Activated CD8-positive, alpha-beta T cell treated with anti-CD3 and anti-CD28 coated beads, Interleukin-2, amount 10 ng/mL, durations not matched to agents 7 days and 5 days (primary cell): ENCODE measurements at places on chromosomes 11 and 22.

GRCh38 chr11:58640386-58641023 is 18.0 kb downstream of the CNTF start:
- no peak for DNase-seq

DNA sequence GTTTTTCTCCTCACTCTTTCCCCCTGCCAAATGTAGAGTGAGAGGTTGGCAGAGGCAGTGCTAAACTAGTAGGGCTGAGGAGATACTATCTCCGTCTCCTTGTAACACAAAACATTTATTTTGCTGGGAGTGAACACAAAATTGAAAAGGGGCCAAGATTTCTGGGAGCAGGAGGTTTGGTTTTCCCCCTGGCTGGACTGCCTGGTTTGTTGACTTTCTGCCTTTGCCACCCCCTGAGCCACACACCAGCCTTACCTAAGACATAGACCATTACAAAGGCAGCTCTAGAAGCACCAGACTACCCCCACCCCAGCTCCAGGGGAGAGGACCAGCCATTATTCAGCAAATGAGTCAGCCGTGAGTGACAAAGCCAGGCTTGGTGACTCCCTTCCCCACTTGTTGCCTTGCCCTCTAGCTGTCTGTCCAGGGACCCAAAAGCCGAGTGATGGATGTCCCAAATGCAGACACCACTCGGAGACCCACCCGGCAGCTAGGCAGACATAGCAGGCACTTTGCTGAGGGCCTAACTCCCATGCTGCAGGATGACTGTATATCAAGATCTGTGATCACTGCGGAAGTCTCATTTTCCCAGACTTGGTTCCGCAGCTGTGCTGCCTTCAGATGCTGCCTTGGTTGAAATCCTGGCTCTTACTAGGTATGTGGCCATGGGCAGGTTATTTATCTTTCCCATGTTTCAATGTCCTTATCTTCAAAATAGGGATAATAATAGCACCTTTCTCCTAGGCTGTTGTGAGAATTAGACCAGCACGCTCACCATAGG is 17.7 kb upstream of the CDON start:
- DNase-seq = no peak

DNA sequence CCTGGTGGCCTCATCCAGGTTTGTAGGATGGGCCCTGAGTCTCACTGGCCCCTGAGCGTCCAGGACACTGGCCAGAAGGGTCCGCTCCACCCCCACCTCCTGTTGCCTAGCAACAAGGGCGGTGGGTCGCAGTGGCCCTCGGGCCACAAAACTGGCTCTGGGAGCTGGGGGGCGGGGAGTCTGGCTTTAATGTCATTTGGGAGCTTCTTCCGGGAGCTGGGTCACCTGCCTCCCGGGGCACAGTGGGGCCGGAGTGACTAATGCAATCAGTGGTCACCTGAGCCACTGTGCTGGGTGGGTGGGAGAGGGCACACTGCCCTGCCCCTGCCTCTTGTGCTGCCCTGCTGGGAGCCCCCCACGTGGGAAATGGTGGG is 2.6 kb downstream of the TH start:
- no peak for DNase-seq

GRCh38 chr22:47837703-47838102 is 1075.3 kb downstream of the TBC1D22A start:
- peak; percentile 22 for DNase-seq

GRCh38 chr11:92285776-92286175 is 61.2 kb downstream of the FAT3 start:
- DNase-seq = no peak

DNA sequence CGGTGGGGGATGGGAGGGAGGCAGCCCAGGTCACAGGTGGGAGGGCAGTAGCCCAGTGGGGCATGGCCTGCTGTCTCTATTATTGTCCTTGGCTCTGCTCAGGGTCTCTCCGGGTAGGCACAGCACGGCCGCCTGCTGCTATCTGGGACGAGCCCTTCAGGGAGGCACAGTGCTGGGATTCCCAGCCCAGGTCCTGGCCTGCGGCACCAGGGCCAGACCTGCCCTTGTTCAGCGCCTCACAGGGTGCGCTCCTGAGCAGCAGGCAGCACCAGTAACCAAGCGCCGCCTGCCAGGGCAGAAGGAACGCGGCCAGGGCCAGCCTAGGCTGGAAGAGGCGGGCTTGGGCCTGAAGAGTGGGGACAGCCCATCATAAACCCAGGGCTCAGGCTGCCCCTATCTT is 151.0 kb downstream of the MPPED1 start:
- no peak for DNase-seq

- no peak for DNase-seq
Observed at GRCh38 chr11:122232985-122233384, 117.0 kb upstream of the BLID start.

GRCh38 chr22:33209930-33210784 is 152.0 kb upstream of the SYN3 start:
- DNase-seq = peak; percentile 32

DNA sequence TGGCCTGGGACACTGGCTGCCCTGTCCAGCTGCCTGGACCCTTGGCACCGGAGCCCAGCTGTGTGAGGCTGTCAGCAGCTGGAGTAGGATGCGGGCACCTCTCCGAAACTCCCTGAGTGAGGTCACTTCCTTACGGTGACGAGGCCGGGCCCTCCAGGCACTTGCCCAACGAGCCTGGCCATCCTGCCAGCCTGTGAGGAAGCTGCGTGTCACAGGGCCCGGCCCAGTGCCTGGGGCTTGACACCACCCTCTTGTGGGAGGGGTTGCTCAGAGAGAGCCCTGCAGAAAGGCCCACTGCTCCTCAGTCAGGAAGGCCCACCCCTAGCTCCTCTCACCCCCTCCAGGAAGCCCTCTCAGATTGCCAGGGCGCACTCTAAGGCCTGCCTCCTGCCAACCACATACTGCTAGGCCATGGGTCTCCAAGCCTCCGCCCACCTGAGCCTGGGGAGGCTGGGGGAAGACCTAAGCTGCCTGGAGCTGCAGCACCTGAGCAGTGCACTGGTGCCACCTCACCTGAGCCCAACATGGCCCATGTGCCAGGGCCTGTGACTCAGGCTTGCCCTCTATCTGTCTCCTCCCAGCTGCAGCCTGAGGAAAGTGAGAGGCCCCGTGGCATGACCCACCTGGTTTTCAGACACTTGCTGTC is 4.3 kb upstream of the PHLDA2 start:
- DNase-seq = peak; percentile 81

- no peak for DNase-seq
Observed at GRCh38 chr22:37080438-37080837, 28.9 kb downstream of the KCTD17 start.

- no peak for DNase-seq
Observed at GRCh38 chr11:48025984-48026340, 45.6 kb downstream of the PTPRJ start.

DNA sequence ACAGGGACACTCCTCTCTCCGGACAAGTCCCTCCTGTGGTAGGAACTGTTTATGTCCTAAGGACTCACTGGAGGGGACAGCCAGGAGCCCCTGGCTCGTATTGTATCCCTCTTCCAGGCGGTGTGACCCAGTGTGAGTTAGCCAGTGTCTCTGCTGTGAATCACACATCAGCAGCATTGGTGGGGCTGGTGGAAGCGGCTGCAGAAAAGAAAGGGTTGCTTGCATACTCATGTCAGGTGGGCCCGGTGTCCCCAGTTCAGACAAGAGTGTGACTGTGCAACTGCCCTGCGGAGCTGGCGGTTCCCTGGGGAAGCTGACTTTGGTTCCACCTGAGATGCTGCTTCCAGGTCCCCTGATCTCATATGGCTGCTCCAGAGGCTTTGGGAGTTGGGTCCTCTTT is 99.4 kb downstream of the ZBTB16 start:
- no peak for DNase-seq

- no peak for DNase-seq
Observed at GRCh38 chr11:19332476-19332875, 91.7 kb upstream of the E2F8 start.

GRCh38 chr11:69245491-69246345 is 48.2 kb upstream of the MYEOV start:
- no peak for DNase-seq

GRCh38 chr11:31641477-31642062 is 132.0 kb downstream of the ELP4 start:
- DNase-seq = no peak

GRCh38 chr11:46513934-46514342 is 79.9 kb downstream of the AMBRA1 start:
- DNase-seq = no peak

DNA sequence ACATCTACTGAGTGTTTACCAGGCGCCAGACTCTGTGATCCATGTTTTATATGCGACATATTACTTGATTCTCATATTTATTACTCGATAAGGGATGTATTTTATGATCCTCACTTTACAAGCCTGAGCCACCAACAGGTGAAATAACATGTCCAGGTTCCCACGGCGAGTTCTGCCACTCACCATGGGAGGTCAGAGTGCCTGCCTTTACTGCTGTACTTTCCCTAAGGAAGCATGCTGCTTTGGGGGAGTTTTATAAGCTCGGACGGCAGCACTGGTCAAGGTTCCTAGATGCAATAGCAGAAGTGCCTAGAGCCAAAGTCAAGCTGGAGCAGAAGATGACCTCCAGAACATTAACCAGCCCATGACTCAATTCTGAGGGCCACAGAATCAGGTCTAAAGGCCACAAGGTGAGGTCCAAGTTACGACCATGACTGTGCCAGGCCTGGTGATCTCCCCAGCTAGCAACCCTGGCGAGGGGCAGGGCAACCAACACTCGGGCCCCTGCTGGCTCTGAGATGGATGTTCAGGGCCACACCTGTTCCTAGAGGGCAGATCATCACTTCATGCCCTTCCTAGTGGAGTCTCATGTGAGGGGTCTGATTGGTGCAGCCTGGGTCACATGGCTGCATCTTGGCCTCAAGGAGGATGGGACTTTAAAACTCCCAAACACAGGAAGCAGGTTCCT is 14.2 kb downstream of the IFT27 start:
- DNase-seq = no peak

DNA sequence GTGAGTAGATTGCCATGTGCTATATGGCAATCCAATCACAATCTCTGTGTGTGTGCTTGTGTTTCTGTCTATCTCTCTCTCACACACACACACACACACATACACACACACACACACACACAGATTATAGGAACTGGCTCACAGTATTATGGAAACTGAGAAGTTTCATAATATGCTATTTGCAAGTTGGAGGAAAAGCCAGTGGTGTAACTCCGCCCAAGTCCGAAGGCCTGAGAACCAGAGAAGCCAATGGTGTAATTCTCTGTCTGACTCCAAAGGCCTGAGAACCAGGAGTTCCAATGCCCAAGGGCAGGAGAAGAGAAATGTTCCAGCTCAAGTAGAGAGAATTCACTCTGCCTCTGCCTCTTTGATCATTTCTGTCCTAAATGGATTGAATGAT is 37.2 kb downstream of the GLYATL2 start:
- DNase-seq = no peak

- DNase-seq = no peak
Observed at GRCh38 chr22:46517255-46517761, 20.1 kb downstream of the CELSR1 start.

GRCh38 chr11:81211050-81211449 is 1522.6 kb downstream of the FAM181B start:
- no peak for DNase-seq

DNA sequence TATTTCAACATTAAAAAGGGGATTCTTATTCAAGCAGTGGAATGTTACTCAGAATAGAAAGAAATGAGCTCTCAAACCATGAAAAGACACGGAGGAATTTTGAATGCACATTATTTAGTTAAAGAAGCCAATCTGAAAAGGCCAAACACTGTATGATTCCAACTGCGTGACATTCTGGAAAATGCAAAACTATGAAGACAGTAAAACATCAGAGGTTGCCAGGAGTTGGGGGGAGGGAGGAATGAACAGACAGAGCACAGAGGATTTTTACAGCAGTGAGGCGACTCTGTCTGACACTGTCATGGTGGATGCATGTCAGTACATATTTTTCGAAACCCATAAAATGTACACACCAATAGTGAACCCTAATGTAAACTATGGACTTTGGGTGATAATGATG is 22.9 kb upstream of the THY1 start:
- no peak for DNase-seq

DNA sequence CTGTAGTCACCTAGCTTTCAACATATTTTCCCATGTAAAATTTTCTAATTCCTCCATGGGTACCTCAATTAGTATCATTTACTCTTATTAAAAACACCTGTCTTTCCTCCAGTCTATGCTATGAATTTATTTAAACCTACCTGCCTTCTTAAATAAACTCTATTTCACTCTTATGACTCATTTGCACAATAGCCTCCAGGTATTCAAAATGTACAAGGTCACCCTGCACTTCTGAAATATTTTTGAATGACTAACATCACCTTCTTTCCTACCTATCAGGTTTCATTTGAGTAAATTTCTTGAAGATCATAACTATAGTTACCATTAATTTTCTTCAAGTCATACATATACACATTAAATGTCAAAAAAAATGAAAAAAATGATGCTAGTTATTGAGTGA is 939.7 kb downstream of the DLG2 start:
- DNase-seq = no peak

DNA sequence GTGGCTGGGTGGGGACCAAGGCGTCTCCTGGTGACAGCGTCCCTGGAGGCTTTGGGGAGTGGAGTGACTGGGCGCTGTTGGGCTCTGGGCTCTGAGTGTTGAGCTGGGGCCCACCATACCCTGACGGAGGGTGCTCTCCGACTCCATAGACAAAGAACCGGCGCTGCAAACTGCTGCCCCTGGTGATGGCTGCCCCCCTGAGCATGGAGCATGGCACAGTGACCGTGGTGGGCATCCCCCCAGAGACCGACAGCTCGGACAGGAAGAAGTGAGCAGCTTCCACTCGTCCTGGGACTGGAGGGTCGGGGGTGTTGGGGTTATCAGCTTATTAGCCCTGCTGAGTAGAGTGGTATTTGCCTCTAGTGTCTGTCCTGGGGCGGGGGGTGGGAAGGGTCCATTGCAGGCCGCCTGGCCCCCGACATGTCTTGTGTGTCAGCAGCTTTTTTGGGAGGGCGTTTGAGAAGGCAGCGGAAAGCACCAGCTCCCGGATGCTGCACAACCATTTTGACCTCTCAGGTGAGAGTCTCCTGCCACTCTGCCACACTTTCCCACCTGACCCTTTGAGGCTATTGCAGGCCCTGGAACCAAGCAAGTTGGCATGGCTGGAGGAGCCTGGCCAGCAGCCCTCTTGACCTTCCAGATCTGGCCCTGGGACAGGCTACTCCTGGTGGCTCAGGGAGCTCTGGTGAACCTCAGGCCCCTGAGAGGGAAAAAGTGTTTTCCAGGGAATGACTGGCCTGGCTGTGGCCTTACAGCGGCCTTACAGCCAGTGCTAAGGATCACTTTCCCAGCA is 7.6 kb downstream of the CLDN5 start:
- no peak for DNase-seq

DNA sequence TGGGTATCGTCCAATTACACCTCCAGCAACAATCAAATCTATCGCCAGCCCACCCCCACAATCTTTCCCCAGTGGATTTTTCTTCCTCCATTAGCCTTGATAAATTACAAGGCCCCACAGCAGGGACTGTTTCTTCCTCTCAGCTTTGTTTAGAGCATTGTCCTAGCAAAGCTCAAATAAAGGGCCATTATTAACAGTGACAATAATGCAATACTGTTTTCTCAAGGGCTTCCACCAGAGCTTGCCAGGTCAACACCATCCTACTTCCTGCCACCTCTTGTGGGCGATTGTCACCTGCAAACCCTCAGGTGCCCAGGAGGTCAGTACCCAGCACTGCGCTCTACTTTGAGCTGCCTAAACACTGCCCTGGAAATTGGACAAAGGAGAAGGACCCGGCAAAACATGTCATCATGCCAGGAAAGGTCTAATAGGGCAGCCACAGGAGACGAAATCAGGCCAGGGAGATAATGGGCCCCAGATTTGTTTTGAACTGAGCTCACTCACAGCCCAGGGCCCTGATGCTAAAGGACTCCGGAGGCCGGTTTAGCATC is 95.2 kb downstream of the ABTB2 start:
- DNase-seq = no peak
